Vagina (tissue), 2 donors: ENCODE measurements at places on chromosomes 13 and 19. TPM values are rescaled to one million over a fixed set of nuclear protein-coding genes. Genes with fewer than 3 reads are reported as not detected.

Gene FPR3
- total RNA-seq: 4.2 TPM

Gene GRIN3B
- total RNA-seq: not detected

DNA sequence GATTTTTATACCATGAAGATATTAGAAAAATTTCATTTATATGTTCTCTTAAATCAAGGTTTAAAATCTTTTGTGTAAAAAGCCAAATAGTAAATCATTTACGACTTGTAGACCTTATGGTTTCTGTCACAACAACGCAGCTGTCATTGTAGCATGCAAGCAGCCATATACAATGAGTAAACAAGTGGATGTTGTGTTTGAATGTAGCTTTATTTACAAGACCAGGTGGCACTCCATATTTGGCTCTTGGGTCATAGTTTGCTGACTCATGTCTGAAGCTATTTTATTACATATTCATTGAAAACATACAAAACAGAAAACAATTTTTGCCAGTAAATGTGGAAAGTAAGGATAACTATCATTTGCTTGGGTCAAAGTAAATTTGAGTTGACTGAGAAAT, 930.8 kb downstream of the SLITRK5 start:
- no peak overlapping the region for H3K4me3 ChIP-seq
- no peaks in the 10 kb centered on the region for H3K4me1 ChIP-seq
- no peak overlapping the region for H3K27ac ChIP-seq
- no peaks in the 10 kb centered on the region for H3K27me3 ChIP-seq
- no peak for DNase-seq

Gene FAM216B
- total RNA-seq: not detected

Gene SOX1
- not detected for total RNA-seq

DNA sequence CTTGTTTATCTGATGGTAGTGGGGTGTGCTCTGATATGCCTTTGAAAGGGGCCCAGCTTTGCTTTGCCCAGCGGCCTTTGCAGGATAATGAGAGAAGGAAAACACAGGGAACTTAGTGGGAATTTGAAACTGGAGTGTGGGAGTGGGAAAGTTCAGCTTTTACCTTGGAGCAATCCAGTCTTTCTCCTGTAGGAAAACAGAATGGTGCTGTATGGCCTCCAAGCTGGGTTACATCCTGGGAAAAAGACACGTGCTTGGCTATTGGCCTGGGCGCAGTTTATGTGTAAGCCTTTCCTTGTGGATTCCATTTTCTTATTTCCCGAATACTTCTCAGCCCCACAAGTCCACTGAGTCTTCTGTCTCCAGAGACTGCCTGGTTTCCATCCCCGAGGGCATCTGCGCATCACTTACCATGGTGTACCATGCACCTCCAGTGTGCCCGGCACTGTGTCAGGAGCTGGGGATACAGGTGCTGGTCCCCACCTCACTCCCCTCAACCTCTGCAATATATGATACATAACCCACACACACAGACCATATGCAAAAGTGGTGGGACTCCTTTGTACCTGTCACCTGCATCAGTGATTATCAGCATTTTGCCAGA, 31.5 kb downstream of the ACTN4 start:
- H3K27ac ChIP-seq: peak overlapping the region; percentile 98
- H3K4me1 ChIP-seq: peaks cover 95% of the 10 kb centered on the region
- H3K36me3 ChIP-seq: no peaks in the 10 kb centered on the region

DNA sequence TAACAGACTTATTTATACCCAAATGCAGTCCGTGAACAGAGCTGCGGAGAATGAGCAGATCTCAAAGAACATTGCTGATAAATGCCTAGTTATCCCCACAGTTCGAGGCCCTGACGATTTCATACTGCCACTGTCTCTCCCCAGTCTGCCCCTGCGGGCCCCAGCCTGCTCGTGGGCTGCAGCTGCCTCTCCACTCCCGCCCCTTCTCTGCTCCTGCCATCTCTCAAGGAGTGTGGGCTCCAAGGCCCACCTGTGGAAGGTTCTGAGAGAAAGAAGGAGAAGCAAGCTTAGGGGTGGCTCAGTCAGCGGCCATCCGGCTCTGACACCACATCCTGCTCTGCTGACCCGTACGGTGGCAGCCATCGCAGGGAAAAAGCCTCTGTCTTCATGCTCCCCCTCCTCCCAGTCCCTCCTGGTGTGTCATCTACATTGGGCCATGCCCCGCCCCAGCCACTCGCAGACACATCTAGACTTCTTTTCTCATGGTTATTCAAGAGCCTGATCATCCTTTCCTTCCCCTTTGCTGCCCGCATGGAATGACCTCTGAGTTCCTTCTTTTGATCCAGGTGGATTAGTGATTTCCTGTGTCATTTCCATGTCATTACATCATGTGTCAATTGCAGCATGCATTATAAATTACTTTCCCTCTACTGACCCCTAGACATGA, 52.0 kb downstream of the EPS15L1 start:
- DNase-seq: no peak
- H3K36me3 ChIP-seq: no peaks in the 10 kb centered on the region
- H3K4me3 ChIP-seq: no peak overlapping the region

- H3K4me1 ChIP-seq: no peaks in the 10 kb centered on the region
- H3K27ac ChIP-seq: no peak overlapping the region
Measured at GRCh38 chr13:18954254-18954653, 227.4 kb downstream of the TUBA3C start.

DNA sequence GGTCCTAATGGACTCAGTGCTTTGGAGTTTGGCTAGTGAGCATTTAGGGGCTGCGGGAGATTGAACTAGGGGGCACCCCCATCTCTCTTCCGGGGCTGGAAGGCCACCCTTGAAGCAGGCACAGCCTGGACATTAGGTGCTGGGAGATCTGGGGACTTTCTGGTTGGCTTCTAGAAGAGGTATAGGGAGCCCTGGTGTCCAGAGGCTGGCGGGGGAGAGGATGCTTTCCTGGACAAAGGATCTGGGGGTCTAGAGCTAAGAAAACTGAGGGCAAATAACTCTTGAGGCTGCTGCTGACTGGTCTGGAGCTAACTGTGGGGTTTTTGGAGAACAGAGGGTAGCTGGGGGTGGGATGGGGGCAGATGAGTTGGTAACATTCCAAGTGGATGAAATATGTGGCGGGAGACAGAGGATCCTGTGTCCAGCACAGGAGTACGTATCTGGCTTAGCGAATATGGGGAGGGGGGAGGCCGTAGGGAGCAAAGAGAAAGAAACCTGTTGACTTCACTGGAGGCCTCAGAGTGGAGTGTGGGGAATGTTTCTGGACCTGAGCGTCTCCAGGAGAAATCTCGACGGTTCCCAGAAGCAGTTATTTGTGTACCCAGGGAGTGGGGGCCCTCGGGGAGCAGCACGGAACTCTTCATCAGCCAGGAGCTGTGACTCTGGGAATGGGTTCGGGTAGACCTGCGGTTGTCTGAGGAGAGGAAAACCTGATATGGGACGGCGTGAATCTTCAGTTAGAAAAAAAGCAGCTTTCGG, 1.4 kb downstream of the HNRNPUL1 start:
- DNase-seq: no peak
- H3K4me3 ChIP-seq: peak overlapping the region; percentile 88
- peaks cover 28% of the 10 kb centered on the region for H3K4me1 ChIP-seq
- peak overlapping the region; percentile 96 for H3K27ac ChIP-seq
